ENCODE measurements at places on chromosomes 7 and 10.

- DNase-seq = no peak
Measured at GRCh38 chr10:49258350-49258683, 40.7 kb upstream of the C10orf71 start.

GRCh38 chr10:103882285-103883007 lies 27.1 kb upstream of the SH3PXD2A start:
- DNase-seq = no peak

GRCh38 chr7:8357536-8357935 lies 75.9 kb upstream of the NXPH1 start:
- no peak for DNase-seq

DNA sequence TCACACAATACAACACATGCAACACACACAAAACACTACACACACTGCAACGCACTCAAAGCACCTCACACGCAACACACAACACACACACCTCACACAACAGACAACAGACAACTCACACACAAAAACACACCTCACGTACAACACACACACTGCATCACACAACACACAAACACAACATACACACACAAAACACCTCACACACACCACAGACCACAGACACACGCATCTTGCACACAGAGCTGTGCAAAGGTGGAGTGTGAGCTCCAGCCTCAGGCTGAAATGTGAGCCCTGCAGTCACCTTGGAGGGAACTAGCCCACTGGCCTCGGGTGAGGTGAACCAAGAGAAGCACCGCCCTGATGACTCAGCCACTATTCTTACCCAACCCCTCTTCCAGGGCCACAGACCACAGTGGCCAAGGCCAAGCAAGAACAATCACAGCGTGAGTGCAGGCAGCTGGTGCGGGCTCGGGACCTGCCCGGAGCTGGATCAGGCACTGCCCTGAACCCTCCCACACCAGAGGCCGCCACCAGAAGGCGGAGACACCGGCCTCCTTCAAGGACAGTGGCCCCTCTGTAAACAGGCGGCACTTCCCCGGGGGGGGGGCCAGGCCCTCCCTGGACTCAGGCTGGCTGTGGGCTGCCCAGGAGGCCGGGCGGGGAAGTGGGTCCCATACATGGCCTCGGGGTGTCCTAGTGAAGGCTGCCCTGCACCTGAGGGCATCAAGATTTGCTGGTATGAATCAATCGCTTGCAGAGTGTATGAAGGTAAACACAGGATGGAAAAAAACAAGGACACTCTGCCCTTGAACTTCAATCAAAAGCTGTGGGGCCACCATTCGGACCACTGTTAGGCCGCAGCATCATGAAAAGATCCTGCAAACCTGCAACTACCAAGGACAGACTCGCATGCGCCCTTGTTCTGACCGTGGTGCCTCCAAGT lies 106.7 kb downstream of the TNS3 start:
- DNase-seq = no peak

- DNase-seq = no peak
Measured at GRCh38 chr7:153942036-153942435, 110.2 kb upstream of the DPP6 start.

GRCh38 chr10:73182568-73182967 lies 14.6 kb downstream of the FAM149B1 start:
- no peak for DNase-seq

GRCh38 chr7:5687936-5688630 lies 93.4 kb downstream of the RNF216 start:
- no peak for DNase-seq

- DNase-seq = no peak
Measured at GRCh38 chr7:157402911-157403534, 66.2 kb downstream of the DNAJB6 start.

DNA sequence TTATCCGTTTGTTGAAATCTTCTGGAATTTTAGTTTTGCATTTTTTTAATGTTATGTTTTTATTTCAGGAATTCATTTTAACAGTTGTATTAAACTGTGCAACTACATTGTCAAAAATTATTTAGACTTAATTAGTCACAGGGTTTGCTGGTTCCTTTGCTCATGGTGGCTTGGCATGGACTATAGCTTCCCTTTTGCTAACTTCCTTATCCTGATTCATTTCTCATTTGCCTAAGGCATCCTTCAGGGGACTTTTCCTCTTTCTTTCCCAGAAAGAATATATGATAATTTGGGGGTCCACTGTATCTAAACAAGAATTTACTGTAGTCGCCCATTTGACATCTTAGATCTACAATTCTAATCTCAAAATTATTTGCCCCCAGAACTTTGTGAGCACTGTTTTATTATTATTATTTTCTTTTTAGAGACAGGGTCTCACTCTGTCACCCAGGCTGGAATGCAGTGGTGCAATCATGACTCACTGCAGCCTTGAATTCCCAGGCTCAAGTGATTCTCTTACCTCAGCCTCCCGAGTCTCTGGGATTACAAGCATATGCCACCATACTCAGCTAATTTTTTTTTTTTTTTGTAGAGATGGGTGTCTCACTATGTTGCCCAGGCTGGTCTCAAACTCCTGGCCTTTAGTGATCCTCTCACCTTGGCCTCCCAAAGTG lies 13.9 kb downstream of the FIGNL1 start:
- no peak for DNase-seq

DNA sequence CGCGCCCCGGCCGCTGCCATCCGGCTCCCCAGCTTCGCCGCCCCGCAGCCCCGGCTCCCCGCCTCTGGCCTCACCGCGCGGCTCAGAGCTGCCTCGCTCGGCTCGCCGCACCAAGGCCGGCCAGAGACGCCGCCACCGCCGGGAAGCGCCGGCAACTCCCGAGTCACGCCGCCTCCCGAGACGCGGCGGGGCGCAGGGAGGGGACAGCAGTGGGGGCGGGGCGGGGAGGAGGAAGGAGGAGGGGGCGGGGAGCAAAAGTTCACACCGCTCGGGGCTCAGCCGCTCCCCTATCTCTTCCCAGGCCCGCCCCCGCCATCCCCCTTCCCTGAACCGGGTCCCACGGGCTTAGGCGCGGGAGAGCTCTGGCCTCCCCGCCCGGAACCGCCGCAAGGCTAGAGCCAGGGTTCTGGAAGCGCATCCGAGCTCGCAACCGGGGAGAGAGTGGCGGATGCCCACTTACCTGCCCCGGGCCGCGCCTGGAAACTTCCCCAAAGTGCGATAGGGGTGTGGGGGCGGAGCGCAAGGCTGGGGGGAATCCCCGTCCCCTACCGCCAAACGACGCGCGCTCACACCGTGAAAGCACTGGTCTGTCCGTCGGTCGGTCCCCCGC lies 1.0 kb downstream of the CHST15 start:
- DNase-seq = no peak

GRCh38 chr7:126689037-126689436 lies 563.7 kb downstream of the GRM8 start:
- no peak for DNase-seq

- no peak for DNase-seq
Measured at GRCh38 chr7:30237271-30237695, 47.1 kb upstream of the ZNRF2 start.

Data from stimulated activated CD4-positive, alpha-beta T cell treated with anti-CD3 and anti-CD28 coated beads, Interleukin-1b, Interleukin-23, amount 100 ng/mL, for 1 hour (primary cell).